ENCODE measurements at places on chromosomes 7 and 10. TPM values are rescaled to one million over a fixed set of nuclear protein-coding genes. Genes with fewer than 3 reads are reported as not detected.

SPDYE6 gene
- polyA plus RNA-seq: 2.4 TPM

DNA sequence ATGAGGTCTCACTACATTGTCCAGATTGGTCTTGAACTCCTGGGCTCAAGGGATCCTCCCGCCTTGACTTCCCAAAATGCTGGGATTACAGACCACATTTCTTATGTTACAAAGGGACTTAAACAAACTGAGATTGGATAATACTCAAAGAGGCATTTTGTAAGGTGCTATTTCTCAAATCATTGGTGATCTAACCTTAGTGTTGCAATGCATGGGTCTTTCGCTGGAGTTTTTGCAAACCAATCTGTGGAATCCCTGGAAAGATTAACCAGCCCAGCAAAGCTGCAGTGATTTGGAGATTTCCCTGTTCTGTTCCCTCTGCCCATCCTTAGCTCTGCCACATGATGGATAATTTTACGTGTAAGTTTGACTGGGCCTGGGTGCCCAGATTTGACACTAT lies 20.4 kb upstream of the ECHDC3 start:
- no peak for DNase-seq

DNA sequence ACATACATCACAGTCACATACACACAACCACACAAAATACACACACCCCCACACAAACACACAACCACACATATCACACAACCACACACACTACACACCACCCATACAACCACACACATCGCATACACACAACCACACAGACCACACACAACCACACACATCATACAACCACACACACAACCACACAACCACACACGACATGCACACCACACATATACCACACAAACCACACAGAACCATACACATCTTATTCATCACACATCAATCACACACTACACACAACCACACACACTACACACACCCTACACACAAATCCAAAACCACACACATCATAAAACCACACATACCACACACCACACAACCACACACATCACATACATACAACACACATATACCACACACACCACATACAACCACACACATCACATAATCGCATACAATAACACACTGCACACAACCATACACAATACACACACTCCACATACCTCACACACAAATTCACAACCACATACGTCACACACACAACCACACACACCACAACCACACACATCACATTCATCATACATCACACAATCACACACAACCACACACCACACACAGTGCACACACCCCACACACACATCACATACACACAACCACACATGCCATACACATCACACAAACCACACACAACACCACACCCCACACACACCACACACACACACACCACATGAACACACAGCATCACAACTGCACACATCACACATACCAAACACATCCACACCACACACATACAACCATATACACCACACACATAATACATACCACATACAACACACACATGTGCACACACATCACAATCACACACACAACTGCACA lies 30.4 kb downstream of the GPRIN2 start:
- no peak for DNase-seq

GRCh38 chr7:23346316-23346715 lies 47.2 kb downstream of the MALSU1 start:
- DNase-seq: no peak

LRRC4 gene
- 7.0 TPM for polyA plus RNA-seq

GRCh38 chr7:113256883-113257531 lies 138.7 kb upstream of the SMIM30 start:
- DNase-seq: no peak

GRCh38 chr7:1027242-1028043 lies 16.9 kb upstream of the GPR146 start:
- DNase-seq: no peak

PAPOLB gene
- polyA plus RNA-seq: 0.10 TPM

- DNase-seq: no peak
Measured at GRCh38 chr10:19572056-19572455, 244.2 kb upstream of the PLXDC2 start.

DNA sequence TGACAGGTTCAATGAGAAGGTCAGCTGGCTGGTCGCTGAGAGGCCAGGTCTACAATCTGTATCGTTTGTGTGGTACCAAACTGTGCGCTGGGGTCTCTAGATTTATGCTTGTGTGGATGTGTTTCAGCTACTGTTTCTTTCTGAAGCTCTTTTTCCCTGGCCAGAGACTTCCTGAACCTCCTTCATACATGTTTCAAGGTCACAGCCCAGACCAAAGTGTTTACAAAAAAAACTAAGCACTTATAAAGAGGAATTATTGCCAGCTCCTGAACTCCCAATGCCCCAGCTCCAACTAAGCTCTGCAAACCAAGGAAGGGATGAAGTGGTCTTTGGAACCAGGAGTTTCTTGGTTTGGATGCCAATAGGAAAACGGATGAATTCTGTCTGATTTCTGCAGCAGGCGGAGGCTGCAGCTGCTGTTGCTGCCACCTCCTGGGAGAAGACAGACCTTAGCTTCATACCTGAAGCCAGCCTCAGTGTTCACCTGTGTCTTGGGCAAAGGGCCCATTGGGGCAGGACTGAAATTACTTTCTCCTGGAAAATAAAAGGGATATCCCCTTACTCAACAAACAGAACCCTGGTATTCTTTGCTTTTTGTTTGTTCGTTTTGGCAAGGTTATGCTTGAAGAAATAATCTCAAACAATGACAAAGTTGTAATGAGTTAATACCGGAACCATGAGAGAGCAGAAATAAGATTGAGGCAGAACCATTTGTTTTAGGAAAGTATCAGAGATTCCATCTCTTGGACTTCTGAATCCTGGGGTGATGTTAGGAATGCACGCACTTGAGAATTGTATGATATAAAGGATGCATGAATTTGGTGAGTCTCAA lies 24.6 kb upstream of the MKLN1 start:
- no peak for DNase-seq

BAG3 gene
- 36.0 TPM for polyA plus RNA-seq

DNA sequence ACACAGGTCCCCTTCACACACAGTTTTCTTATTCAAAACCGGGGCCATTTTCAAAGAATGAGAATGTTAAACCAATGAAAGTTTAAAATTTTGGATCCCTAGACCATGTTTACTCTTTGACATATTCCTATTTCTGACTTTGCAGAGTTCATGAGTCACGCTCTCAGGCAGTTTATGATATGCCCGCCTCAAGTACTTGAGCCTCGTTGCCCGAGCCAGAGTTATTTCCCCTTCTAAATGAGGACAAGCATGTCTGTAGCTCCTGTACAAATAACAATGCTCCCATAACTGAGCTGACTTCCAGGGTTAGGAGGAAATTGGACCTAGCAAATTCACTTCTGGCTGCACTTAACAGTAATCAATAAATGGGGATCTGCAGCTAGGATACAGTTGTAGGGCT lies 87.9 kb upstream of the PDE1C start:
- no peak for DNase-seq

DNA sequence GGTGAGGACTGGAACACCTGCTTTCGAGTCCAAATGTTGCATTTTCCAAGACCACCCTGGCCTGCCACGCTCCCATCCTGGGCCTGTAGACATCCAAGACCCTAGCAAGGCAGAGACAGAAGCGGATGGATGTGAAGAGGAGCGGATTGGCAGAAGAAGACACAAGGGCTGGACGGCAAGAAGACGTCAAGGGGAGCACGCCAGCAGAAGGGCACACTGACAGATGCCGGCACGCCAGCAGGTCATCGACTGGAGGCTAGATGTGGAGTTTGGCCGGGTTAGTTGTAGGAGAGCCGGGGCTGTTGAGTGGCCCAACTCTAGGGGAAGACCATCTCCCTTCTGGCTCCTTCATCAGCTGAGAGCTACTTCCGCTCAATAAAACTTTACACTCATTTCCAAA lies 251.6 kb downstream of the ZWINT start:
- DNase-seq: no peak

PDE6C gene
- polyA plus RNA-seq: 0.69 TPM

GRID2IP gene
- 0.69 TPM for polyA plus RNA-seq

DNA sequence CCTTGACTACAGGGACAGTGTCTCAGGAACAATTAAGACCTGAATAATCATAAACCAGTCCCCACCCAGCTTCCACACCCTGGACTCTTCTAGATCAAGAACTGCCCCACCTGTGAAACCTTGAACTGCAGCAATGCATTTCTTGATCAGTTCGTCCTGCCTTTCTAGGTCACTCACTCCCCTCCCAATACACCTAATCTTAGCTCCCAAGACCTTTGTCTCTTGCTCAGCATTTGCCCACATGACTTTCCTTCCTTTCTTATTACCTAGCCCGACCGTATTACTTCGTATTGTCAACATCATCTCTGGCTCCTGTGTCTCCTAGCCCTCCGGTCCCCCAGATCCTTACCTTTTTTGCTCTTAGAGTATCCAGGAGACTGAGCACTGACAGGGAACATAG lies 5.5 kb upstream of the NAMPT start:
- DNase-seq: no peak

GRCh38 chr10:57849691-57850357 lies 417.9 kb downstream of the IPMK start:
- DNase-seq: no peak

DNA sequence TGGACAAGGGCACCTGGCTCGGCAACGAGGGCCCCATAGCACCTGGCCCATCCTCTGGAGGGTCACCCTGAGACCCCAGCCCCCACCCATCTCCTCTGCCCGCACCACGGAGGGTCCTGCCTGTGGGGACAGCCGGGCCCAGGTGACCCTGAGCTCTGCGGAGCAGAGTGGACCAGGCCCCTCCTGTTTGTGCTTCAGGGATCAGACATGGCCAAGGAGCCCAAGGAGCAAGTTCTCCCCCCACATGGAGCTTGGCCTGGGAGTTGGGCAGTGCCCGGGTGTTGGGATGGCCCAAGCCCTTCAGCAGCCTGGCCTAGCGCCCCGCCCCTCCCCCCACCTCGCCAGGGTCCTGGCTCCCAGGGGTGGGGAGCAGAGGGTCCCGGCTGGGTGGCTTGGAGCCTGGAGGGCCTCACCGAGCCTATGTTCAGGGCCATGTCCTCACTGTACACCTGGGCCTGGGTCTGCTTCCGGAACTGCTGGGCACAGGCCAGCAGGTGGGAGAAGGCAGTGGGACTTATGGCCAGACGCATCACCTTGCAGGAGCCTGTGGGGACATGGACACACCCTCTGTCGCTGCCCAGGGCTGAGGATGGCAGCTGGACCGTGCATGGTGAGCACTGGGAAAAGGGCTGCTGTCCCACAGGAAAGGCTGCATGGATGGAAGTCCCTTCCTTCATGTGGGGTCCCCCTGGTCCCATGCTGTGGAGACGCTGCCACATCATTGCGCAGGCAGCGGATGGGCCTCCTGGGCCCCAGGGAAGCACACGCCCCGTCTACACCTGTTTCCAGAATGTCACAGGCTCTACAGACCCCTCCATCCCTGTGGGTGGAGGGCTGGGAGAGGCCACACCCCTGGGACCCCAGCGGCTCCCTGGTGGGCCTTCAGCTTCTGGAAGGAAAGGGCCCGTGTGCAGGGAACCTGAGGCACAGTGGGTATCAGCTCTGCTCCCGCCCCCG lies 49.2 kb upstream of the NKX6-2 start:
- DNase-seq: no peak

DNA sequence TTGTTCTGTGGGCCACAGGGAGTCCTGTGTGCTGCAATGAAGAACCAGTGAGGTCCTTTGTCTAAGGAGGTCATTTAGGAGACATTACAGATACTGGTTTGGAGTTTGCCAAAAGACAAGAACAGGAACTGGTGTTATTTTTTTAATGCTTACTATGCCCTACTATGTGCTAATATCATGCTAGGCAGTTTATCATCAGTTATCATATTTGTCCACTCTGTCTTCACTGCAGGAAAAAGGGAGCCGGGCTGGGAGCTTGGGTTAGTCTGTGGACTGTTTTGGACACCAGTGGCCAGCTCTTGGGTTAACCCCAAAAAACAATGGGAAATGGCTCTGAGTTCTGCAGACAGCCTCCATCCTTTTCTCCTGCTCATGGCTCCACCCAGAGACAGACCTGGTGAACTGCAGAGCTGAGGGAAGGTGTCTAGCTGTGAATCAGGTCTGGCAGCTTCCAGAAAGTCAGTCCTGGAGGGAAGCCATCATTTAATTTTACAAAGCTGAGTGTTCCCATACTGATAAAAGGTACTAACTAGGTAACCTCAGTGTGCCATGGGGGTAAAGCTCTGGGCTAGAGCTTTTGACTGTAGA lies 101.2 kb upstream of the ZNF746 start:
- no peak for DNase-seq

DNA sequence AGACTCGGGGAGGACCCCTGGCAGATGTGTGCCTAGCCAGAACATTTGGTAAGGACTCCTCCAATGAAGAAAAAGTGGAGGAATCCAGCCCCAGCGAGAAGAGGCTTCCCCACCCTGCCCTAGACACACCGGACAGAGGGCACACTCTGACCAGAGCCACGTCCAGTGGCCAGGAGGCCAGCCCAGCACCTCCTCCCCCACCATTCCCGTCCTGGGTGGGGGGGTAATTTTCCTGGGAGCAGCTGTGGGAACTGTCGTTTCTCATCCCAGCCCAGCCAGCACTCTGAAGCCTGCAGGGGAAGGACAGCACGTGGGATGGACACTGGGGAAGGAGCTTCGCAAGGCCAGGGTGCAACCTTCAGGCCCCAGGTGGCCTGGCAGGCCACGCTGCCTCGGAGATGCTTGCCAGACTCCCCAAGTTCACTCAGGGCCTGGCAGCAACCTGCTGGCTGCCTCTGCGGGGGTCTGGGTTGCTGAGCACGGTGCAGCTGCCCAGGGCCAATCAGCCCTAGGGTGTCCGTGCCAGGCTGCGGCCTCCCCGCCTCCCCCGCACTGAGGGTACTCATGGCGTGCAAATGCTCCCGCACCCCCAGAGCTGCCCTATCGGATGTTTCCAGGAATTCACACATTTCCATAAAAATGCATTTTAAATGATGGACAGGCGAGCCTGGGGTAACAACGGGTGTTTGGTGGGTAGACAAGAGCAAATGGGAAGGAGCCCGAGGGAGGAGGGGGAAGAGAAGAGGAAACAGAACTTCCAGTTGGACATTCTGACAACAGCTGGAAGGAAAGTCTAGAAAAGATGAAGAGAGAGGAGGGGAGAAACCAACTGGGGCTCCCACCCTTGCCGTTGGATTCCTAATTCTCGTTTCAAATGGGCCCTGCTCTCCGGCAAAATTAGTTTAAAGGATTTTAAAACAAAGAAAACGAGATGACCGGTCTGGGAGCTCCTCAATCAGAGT lies 1.9 kb upstream of the EN2 start:
- DNase-seq: no peak
